ENCODE measurements at places on chromosomes 7 and 10. TPM values are rescaled to one million over a fixed set of nuclear protein-coding genes. Genes with fewer than 3 reads are reported as not detected.

MBL2 gene
- polyA plus RNA-seq, result not detected

OSBPL3 gene
- 10.9 TPM for polyA plus RNA-seq

SLF2 gene
- 13.6 TPM for polyA plus RNA-seq

SLC26A3 gene
- polyA plus RNA-seq, result not detected

FAM25C gene
- not detected for polyA plus RNA-seq

PRXL2A gene
- polyA plus RNA-seq, result 40.6 TPM

CDC14C gene
- 0.06 TPM for polyA plus RNA-seq

Measured in A549 (cell line).